ENCODE measurements at places on chromosomes 2 and 18.

- no peak for DNase-seq
Measured at GRCh38 chr2:39068299-39069135, 52.3 kb downstream of the SOS1 start.

DNA sequence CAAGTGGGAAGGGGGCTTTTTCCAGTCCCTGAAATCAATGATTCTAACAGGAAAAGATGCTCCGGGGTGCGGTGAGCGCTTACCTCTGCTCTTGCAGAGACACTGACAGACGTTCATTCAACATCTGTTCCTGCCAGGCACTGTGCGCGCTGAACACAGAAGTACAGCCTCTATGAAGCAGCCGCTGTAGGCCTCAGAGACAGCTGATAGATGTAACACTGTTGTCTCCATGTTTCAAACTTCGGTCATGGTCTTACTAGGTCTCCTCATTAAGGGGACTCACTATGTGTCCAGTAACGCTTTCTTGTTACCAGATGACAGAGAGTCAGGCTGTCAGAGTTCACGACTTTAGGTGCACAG is 649 bp upstream of the CLIP4 start:
- DNase-seq: no peak

GRCh38 chr18:75548353-75548905 is 120.9 kb upstream of the SMIM21 start:
- DNase-seq: no peak

DNA sequence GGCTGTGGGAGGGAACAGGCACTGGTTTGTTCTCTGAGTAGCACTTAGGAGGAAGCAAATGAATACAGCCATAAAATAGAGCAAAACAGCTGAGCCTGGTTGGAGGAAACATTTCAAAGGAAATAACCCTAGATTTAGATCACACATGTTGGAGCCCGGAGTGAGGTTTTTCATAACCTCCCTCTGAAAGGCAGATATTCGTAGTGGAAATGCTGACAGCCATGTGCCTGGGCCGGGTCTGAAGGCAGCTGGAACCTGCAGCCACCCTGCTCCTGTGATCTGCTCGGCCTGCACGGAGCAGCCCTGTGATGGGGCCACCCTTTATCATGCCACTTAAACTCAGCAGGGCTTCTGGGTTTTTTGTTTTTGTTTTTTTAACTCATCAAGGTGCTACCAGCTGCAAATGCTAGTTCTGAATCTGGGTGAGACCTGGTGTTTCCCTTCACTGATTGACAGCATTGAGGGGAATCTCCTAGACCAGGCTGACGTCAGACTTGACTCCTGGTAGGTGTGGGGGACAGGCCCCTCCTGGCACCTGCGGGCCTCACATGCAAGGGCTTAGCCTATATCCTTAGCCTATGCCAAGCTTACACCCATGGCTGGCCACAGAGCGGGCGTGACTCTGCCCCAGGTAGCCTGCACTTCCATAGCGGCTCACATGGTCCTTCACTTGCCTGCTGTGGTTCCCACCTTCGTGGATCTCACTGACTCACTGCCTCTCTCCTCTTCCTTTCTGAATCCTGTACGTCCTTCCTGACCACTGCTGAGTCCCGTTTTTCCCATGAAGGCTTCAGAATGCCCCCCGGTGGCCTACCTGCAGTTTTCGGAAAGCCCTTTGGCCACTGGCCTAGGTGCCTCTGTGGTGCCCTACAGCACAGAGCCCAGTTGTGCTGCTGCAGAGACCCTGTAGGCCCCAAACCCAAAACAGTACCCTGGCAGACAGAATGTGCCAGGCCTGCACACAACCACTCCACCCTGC is 217.3 kb downstream of the SEPTIN10 start:
- DNase-seq: no peak

Measured in fibroblast of upper back skin (primary cell).